ENCODE measurements at places on chromosomes 7 and 10.
A peak's percentile ranks its signal among the peaks of the same experiment; 100 is the strongest.

DNA sequence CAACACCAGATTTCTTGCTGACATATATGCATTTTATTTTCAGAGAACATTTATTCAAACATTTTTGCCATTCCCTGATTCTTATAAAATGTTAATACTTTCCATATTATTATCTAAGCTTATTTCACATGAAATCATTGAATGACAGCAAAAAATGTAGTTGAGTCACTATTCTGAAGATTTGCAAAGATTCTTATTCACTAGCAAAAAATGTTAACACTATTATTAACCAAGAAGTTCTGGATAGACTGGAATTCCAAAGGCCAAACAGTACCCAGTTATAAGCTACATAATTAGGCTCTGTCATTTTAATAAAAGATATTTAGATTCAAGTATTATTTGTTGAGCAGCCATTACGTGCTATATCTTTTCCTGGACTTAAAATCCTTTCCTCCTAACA, 4.3 kb downstream of the GSTO2 start:
- DNase-seq: no peak

DNA sequence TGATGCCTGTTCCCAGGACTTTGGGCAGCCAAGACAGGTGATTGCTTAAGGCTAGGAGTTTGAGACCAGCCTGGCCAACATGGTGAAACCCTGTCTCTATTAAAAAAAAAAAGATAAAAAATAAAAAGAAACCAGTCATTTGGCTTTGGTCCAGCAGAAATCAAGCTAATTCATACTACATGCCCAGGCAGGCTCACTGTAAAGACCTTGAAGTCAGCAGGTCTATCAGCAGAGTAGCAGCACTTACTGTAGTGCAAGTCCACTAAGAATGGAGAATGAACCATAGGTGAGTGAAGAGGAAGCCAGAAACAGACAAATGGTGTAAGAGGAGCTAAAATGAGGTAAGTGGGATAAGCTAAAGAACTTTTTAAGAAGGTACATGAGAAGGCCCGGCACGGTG, 24.7 kb downstream of the PSPH start:
- DNase-seq: no peak

- DNase-seq: no peak
Measured at GRCh38 chr10:97406064-97406463, 4.9 kb upstream of the RRP12 start.

GRCh38 chr7:28432105-28432504, 19.8 kb downstream of the CREB5 start:
- DNase-seq: no peak

DNA sequence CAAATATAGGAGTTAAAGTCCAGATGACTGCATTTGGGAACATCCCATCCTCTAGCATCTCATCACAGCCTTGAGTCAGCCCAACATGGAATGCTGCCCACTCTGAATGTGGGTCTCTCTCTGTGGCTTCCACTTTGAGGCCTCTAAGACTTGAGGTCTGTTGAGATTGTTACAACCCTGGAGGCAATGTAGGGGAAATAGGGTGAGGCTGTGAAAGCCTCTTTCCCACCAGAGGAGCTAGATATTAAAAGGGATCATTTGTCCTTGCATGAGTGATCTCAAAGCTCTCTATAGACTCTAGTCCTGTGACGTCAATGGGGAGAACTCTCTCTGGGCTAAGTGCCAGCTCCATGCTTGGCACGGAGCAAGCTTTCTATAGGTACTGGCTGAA, 6.4 kb upstream of the GOLGA7B start:
- no peak for DNase-seq

DNA sequence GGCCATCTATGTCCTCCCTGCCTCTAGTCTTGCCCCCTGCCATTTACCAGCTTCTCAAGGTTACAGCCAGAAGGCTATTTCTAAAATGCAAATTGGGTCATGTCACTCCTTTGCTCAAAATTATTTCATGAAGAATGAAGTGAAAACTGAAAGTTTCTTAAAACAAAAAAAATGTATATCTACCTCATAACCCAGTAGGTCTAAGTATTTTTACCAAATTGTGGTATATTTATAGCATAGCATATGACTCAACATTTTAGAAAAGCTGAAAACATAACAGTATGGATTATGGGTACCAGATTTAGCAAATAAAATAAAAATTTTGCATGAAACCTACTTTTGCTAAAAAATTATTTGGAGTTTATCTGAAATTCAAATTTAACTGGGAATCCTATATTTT, 78.4 kb downstream of the SLC16A9 start:
- DNase-seq: no peak

DNA sequence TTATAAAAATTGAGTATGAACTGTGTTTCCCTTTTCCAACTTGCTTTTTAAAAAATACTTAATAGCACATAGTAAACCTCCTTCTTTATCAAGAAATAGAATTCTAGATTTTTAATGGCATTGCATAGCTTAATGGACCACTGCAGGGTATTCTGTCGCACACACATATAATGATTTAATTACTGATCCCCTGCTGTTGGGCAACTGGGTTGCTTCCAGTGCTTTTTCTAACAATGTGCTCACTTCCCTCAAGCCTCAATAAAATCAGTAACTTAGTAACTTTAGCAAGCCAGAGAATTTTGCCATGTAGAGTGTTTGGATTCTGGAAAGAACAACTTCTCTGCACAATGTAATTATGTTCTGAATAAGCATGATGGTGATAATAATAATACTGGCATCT, 49.1 kb upstream of the PDLIM1 start:
- DNase-seq: no peak

DNA sequence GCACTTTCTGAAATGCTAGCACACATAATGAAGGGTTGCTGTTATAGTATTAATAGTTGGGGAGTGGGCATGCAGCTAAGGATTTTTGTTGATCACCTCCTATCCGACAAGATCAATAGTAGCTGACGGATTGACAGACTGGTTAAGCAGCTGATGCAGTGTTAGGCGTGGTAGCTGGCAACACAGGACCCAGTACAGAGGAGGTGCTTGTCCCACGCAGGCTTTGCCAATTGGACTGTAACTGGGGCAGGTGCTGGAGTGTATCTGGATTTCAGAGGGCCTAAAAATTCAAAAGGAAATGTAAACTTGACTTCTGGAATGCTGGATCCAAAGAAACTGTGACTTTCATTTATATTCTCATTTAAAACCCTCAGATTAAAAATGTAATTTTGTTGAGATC, 340.9 kb downstream of the SORCS3 start:
- DNase-seq: no peak

GRCh38 chr10:133520193-133520738, 6.9 kb upstream of the CYP2E1 start:
- DNase-seq: peak; percentile 98

GRCh38 chr10:121188005-121188404, 336.8 kb downstream of the WDR11 start:
- DNase-seq: no peak

GRCh38 chr10:43118631-43119415, 19.4 kb upstream of the CSGALNACT2 start:
- DNase-seq: no peak

- DNase-seq: no peak
Measured at GRCh38 chr7:125375942-125376341, 446.3 kb upstream of the POT1 start.

GRCh38 chr7:98079891-98080648, 26.6 kb upstream of the LMTK2 start:
- DNase-seq: no peak

DNA sequence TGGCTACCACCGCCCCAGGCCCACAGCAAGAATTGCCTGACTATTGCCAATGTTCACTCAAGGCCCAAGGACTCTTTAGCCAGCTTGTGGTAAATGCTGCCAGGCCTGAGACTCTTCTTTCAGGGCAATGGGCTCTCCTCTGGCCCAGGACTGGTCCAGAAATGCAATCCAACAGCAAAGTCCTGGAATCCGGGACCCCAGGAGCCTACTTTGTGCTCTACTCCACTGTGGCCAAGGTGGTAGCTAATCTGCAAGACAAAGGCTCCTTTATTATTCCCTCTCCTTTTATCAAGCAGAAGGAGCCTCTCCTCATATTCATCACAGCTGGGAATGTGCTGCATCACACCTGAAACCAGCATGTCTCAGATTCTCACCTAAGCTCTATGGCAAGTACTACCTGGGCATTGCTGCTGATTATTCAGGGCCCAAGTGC, 107.6 kb upstream of the PRSS58 start:
- no peak for DNase-seq

DNA sequence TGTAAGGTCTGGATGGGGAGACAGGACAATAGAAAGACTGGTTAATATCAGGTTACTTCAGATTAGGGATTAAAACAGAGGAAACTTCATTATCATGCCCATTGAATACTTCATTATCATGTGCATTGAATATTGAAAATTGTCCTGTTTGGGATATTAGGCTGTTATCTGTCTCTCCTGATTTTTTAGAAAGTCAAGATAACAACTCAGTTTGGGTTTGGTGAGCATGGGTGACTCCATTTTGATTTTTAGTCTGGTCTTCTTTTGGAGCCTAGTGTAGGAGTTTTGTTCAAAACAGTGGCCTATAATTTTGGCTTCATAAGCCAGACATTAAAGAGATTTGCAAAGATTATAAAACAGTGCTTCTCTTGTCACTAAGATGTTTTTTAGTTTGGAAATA, 95.5 kb downstream of the ADK start:
- no peak for DNase-seq

GRCh38 chr7:107312418-107312817, 143.6 kb downstream of the HBP1 start:
- DNase-seq: no peak

- DNase-seq: no peak
Measured at GRCh38 chr10:77603534-77603927, 34.1 kb downstream of the KCNMA1 start.

- DNase-seq: no peak
Measured at GRCh38 chr10:84798312-84798711, 469.9 kb downstream of the CCSER2 start.

DNA sequence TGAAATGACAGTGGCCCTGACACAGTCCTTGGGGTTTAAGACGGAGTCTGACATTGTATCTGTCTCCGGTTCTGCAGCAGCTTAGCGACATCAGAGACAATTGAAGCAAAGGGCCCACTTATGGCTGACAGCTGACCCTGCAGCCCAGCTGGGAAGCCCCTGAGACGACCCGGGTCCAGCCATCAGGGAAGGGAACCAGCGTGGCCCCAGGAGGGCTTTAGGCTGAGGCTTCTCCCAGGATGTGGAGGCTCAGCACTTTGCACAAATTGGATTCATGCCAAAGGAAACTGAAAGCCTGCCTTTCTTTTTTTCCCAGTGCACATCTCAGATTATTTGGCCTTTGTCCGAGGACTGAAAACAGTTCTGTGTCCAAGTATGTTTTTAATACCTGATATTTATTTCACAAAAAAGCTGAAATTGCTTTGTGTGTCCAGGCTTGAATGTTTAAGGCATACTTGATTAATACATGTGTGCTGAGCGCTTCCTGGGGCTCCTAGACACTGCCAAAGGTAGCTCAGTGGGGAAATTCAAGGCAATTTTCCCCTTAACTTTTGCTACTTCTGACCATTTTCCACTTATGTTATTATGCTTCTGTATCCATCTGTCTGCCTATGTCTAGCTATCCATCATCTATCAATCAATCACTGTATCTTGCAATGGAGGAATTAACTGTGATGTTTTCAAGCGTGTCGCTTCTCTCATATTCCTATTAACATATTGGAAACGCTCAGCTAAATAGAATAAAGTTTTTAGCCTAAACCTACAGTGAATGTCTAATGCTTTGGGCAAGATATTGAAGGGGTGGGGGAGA, 34.8 kb downstream of the KLF6 start:
- DNase-seq: no peak

- no peak for DNase-seq
Measured at GRCh38 chr10:124911124-124912067, 30.5 kb upstream of the ZRANB1 start.

GRCh38 chr10:72010234-72010973, 46.2 kb downstream of the CHST3 start:
- no peak for DNase-seq

DNA sequence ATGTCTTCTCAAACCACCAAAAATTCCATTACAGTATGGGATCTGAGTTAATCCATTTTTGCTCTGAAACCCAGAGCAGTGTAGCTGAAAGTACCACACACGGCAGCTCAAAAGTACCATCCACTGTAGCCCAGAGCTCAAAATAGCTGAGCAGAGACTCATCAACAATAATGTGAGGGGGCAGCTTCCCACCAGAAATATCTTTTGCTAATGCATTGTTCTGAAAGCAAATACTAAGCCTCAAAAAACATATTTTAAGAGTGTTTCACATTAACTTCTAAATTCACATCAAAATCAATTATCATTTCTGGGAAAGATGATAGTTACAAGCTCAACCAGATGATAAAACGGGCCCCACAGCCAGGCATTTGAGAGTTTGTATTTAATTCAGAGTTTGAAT, 73.7 kb downstream of the ABLIM1 start:
- no peak for DNase-seq

DNA sequence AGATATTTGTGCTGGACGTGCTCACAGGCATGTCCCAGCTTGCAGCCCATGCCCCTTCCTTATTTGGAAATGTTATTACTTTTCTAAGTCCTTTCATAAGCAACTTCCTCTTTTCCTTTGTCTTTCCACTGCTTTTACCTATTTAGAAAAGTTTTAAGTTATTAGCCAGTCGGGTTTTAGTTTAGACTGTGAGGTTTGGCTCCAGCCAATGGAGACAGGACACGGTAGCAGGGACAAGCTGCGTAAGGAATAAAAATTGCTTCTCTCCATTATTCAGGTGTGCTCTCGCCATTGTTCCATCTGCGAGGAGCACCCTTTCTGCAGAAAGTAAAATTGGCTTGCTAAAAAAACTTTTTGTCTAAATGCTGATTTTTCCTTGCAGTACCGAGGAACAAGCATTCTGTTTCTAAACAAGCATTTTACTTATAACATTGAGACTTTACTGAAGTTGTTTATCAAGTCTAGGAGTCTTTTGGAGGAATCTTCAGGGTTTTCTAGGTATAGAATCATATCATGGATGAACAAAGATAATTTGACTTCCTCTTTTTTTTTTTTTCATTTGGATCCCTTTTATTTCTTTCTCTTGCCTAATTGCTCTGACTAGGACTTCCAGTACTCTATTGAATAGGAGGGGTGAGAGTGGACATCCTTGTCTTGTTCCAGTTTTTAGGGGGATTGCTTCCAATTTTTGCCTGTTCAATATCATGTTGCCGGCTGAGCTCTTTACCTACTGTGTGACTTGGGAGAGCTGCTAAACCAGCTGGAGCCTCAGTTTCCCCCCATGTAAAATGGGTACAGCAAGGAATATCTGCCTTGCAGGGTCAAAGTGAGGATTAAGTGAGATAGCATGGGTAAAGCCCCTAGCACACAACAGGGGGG, 63.8 kb downstream of the ALOX5 start:
- DNase-seq: no peak

GRCh38 chr10:1643908-1644179, 93.5 kb downstream of the ADARB2 start:
- no peak for DNase-seq

GRCh38 chr7:116028787-116029186, 1.8 kb downstream of the TFEC start:
- DNase-seq: no peak

GRCh38 chr10:52631146-52631545, 141.4 kb downstream of the MBL2 start:
- DNase-seq: no peak

GRCh38 chr7:20244334-20245120, 27.3 kb upstream of the MACC1 start:
- DNase-seq: no peak

- no peak for DNase-seq
Measured at GRCh38 chr10:14592566-14592965, 182.1 kb downstream of the FAM107B start.

GRCh38 chr7:19772841-19773760, at the start of gene TMEM196:
Gene TMEM196, minus strand, starts transcription at chr7:19773617. Its CDS starts 921 bp downstream, at chr7:19772696.
- no peak for DNase-seq

GRCh38 chr7:39758234-39758970, 135.0 kb downstream of the RALA start:
- DNase-seq: no peak

Measured in stimulated activated CD8-positive, alpha-beta memory T cell treated with anti-CD3 and anti-CD28 coated beads, Interleukin-15, amount 100 ng/mL, for 24 hours (primary cell).